Cortex of kidney (tissue), 1 donor: ENCODE measurements at places on chromosomes 1 and 21.

GRCh38 chr1:59219916-59220315 is 77.0 kb upstream of the FGGY start:
- DNase-seq = no peak

- no peak for DNase-seq
These were observed 2.4 kb downstream of the SELE start for GRCh38 chr1:169731446-169731845.

GRCh38 chr1:160101037-160101716 is 2.8 kb upstream of the IGSF8 start:
- no peak for DNase-seq

DNA sequence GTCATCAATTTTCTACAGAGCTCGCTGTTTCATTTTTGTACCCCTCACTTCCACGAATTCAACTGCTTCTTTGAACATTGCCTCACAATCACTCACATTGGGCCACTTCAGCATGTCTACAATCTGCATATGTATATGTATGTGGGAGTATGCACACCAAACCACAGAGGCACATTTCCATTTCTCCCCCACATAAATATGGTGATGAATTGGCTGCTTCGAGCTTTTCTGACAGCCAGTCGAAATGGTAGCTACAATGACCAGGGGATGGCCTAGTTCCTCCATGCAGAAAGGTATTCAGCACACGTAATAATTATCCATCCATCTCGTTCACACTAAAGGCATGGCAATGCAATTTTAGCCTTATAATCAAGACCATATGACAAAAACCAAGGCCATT is 229.6 kb upstream of the ESRRG start:
- DNase-seq = no peak

DNA sequence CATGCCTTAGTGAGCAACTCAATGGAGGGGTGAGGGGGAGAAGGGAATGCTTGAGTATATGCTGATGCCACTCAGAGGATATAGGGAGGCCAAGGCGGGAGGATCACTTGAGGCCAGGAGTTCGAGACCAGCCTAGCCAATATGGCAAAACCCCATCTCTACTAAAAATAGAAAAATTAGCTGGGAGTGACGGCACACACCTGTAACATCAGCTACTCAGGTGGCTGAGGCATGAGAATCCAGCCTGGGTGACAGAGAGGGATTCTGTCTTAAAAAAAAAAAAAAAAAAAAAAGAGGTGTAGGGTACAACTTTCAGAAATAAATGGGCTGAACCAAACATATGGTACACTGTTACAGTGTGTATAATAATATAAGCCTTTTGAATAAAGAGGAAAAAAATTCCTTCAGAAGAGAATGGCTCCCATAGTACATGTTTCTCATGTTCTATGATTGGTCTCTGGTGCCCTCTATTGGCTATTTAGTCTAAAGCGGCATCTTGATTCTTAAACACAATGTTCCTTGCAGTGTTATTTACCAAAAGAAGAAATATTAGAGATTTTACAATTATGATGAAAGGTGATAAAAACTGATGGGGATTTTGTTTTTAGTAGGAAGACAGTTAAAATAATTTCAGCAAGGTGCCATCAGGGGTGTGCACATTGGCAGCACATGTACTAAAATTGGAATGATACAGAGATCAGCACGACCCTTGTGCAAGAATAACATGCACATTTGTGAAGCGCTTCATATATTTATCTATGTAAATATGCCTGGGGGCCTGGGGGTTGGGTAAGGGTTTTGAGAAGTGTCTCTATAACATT is 109.8 kb downstream of the PATJ start:
- DNase-seq = no peak

DNA sequence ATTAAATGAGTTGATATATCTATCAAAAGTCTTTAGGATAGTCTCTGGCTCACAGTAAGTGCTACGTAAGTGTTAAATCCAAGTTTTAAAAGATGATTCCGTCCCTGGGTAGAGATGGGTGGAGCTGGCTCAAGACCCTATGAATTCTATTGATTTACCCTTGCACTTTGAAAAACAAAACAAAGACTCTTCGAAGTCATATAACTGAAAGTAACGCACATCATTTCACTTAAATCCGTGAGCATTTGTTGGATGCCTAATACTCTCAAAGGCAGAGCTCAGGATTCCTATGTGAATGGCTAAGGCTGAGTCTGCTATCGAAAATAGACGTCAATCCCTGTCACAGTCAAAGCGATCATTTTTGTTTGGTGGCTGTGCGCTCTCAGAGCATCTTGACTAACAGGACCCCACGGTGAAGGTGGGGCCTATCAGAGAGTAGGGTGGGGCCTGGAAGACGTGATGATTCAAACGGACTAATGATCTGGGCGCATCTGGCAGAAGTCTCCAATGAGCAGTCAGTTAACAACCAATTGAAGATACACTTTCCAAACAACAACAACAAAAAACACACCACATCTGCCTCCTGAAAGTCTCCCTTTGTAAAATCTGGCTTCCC is 1.2 kb upstream of the NUCKS1 start:
- no peak for DNase-seq

DNA sequence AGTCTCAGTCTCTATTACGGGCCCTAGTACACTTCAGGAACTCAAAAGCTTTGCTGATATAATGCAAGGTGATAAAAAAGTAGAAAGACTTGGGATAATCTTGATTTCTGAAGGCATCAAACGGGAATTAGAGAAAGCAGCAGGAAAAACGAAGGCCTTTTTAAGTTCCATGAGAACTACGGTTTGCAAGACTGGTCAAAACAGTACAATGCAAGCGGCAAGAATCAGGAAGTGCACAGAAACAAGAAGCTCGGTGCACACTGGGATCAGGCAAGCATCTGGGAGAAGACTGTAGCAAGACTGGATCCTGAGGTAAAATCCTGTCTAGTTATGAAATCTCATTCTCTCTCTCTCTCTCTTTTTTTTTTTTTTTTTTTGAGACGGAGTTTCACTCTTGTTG is 28.6 kb downstream of the NTMT2 start:
- no peak for DNase-seq

DNA sequence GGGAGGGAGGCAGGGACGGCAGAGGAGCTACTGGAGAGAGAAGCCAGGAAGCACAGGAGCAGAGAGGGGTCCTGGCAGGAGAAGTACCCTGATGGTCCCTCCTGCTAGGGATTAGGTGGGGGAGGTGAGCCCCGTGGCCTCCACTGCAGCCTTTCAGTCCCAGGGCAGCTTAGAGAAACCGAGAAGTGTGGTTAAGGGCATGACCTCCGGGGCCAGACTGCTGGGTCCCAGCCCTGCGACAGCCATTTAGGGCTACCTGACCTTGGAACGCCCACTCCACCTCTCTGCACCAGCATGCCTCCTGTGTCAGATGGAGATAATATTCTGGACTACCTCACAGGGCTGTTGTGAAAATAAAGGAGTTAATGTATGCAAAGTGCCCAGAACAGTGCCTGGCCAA is 47.4 kb downstream of the KCNN3 start:
- no peak for DNase-seq

DNA sequence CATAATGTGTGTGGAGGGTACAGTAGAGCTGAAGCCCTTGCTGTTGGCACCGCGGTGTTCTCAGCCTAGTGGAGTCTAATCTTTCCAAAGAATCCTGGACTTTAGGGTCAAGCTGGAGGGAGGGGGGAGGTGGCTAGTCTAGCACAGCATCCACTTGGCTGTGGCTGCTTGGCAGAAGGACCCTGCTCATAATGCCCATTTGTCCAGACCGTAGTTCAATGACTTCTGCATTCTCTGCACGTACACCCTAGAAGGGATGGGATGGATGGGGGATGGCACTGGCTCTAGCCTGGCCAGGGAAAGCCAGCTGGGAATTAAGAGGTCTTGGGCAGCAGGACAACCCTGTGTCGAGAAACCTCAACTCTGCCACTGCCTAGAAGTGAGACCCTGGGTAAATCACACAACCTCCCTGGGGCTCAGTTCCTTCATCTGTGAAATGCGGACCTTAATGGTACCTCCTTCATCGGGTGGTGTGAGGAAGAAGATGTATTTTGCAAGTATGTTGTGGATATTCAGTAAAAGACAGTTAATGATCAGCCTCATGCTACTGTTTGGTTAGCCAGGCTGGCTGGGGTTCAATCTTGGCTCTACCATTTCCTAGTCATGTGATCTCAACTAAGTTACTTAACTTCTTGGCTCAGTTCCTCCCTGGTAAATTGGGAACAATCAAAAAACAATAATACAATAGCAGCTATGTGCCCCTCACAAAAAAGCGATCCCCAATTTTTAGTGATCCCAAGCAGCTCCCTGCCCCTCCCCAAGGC is 27.2 kb upstream of the CLIC4 start:
- DNase-seq = no peak

- no peak for DNase-seq
These were observed 1.5 kb downstream of the ERI3 start for GRCh38 chr1:44353604-44354003.

GRCh38 chr1:164228928-164229327 is 330.1 kb upstream of the PBX1 start:
- DNase-seq = no peak

DNA sequence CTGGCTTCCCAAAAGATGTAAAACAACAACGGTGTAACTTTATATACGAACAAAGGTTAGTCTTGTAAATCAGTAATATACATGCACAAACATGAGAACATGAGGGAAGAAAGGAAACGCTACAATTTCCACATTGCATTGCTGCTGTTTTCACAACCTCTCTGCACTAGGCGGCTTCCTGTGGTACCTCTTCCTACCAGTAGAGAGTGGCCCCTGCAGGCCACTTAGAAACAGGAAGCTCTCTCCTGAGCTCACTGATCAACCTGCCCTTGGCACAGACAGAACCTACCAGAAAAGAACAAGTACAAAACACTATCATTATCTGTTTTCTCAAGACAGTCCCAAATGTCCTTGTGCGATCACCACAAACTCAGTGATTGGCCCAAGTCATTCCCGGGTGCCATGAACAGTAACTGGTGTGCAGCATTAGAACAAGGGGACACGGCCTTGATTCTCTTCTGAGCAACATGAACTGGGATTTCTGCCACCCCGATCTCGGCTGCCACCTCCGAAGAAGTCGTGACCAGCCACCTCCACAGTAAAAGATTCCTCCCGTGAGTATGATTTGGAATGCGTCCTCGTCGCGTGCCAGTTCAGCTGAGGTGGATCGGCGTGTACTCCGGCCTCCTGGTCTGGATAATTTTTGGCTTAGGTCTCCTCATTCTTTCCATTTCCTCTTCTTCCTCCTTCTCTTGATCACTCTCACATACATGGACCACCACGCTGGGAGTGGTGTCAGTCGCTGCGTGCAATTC is 5.7 kb upstream of the KCNE1 start:
- no peak for DNase-seq

- DNase-seq = no peak
These were observed 24.8 kb downstream of the RNF19B start for GRCh38 chr1:32939655-32940371.

- no peak for DNase-seq
These were observed 49.8 kb upstream of the GADD45A start for GRCh38 chr1:67635055-67635809.

- no peak for DNase-seq
These were observed 114.8 kb upstream of the DPYD start for GRCh38 chr1:98035602-98036002.

GRCh38 chr1:164692420-164692819 is 133.4 kb downstream of the PBX1 start:
- DNase-seq = no peak

GRCh38 chr1:21292503-21292983 is 2.3 kb upstream of the ECE1 start:
- DNase-seq = no peak

GRCh38 chr1:212219679-212220463 is 65.3 kb upstream of the PPP2R5A start:
- DNase-seq = no peak

DNA sequence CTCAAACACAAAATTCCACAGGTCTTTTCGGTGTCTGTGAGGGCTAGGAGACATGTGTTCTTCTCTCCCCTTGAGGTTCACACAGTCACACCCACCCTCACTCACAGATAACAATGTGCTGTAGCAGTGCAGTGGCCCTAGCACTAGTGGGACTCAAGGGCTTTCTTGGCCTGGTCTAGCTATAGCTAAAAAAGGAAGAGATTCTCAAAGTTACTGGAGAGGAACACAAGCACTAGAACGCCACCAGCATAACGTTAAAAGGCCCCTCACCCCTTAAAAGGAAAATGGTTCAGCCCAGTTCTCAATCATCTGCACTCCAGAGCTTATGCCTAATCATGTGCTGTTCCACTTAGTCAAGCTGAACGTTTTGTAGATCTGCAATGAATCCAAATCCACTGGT is 39.5 kb downstream of the RGS8 start:
- DNase-seq = no peak

DNA sequence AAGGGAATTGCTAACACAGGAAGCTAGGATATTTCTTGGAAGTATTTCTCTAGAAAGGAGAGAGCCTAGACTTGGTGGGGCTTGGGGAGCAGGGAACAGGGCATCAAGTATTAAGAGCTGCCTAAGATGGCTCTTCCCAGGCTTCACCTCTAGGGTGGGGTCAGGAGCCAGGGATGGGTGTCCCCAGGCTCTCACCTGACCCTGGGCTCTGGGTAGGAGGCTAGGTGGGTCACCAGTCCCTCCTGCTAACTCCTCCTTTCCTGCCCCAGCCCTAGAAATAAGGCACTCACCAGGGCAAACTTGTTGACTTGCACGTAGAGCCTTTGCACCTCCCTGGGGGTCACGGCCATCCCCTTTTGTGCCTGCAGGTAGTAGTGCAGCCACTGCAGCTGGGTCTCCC is 15.0 kb downstream of the ETNK2 start:
- DNase-seq = no peak

DNA sequence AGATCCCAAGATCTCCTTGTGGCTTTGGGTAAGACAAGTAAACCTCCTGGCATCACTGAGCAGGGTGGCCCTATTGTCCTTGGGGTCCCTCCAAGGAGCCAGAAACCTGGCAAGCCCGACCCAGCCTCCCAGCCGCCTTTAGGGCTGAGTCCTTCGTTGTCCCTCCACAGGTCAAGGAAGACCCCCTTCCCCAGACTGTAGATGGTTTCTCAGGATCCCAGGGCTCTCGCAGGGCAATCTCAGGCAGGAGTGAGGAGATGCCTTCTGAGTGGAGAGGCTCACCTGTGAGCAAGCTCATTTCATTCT is 71.6 kb upstream of the CSF3R start:
- DNase-seq = no peak

DNA sequence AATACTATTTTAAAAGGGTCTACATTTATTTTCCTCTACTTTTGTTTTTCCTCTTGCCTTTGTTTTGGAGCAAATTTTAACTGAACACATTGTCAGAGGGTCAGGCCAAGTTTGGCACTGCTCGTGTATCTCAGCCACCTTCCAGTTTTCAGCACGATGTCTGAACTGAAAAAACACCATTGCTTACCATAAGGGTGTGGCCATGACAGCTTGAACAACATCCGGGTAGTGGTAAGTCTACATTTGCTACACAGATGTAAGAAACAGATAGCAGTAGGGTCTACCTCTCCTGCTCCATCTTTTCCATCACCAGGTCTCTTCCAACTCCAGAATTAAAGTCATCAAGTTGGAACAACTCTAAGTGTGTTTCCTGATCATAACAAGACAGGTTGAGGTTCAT is 4.2 kb downstream of the HIVEP3 start:
- no peak for DNase-seq

GRCh38 chr21:32956061-32956656 is 69.6 kb upstream of the OLIG2 start:
- no peak for DNase-seq
